Stomach (tissue), 19 donors: ENCODE measurements at places on chromosomes 2 and 18. TPM values are rescaled to one million over a fixed set of nuclear protein-coding genes. Genes with fewer than 3 reads are reported as not detected.

DNA sequence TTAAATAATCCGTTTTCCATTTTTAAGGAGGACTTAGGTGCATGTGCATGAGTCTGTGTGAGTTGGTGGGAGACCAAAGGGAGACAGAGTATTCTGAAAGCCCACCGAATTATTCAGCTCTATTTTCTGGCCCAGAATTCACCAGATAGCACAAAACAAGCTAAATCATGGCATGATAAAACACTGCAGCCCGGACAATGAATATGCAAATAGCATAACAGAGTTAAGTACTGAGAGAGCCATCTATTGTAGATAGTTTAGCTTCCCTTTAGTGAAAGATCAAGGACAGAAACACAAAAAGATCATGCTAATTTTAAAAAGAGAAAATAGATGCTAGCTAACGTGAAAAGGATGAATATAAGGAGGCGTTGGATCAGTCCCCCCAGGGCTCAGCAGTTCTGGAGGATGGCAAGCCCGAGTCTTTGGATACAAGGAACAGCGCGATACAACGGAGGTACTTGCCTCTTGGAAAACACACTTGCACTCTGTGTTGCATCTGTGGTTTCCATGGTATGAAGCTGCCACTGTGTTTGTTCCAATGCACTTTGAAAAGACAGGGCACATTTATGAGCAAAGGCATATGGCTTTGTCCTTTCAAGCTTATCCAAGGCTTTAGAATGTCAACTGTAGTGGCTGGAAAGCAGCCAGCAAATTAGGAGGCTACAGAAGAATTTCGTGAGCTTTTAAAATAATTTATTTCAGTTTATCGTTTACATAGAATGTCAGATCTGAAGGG, 119.9 kb downstream of the LYPD1 start:
- no peak for DNase-seq

DNA sequence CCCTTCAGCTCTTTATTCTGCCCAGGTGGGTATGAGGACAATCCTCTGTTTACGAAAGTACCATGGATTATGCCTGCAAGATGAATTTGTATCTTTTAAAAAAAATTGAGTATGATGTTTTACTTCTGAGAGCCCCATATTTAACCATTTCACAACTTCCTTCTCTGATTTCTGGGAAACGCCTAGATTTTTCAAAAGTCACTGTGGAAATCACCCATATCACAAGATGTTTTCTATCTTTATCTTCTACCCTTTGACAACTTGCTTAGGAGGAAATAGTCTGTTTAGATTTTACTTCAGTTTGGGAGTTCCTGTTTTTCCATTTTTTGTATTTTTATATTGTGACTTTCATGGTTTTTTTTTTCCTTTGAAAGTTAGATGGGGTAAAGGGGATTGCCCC, 53.0 kb downstream of the ICOS start:
- no peak for DNase-seq

- no peak for DNase-seq
Measured at GRCh38 chr2:16718576-16719484, 53.2 kb upstream of the CYRIA start.

- no peak for DNase-seq
Measured at GRCh38 chr2:120825370-120826259, 89.9 kb downstream of the GLI2 start.

- DNase-seq, result no peak
Measured at GRCh38 chr18:45255197-45255890, 359.9 kb upstream of the SLC14A2 start.

VWA3B gene
- not detected for total RNA-seq

CREG2 gene
- 0.37 TPM for total RNA-seq

MGAT4A gene
- total RNA-seq, result 37.5 TPM

TACR1 gene
- 3.5 TPM for total RNA-seq
